ENCODE measurements at places on chromosomes 1 and 21.

DNA sequence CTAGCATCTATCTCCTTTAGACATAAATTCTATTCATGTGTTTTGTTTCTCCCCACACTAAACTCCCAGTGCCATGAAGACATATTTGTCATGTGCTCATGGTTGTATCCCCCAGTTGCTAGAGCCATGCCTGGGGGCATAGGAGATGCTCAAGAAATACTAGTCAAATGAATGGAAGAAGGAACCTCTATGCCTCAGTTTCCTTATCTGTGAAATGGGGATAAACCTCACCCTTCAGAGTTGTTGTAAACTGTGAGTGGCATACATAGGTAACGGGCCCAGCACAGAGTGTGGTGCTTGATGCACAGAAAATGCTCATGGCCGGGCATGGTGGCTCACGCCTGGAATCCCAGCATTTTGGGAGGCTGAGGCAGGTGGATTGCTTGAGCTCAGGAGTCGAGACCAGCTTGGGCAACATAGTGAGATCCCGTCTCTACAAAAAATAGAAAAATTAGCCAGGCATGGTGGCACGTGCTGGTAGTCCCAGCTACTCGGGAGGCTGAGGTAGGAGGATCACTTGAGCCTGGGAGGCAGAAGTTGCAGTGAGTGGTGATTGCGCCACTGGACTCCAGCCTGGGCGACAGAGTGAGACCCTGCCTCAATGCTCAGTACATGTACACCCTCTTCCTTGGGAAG, 8.7 kb downstream of the LDLRAD2 start:
- no peak for DNase-seq

GRCh38 chr1:17538010-17538409, 1.5 kb upstream of the ARHGEF10L start:
- DNase-seq, result no peak

DNA sequence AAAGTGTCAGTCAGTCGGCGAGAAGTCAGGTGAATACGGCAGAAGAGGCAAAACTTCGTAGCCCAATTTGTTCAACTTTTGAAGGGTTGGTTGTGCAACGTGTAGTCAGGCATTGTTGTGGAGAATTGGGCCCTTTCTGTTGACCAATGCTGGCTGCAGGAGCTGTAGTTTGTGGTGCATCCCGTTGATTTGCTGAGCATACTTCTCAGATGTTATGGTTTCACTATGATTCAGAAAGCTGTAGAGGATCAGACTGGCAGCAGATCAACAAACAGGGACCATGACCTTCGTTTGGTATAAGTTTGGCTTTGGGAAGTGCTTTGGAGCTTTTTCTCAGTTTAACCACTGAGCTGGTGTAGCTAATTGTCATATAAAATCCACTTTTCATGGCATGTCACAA, 190.2 kb upstream of the ADAMTS5 start:
- no peak for DNase-seq

GRCh38 chr1:47771751-47772150, 225.4 kb downstream of the TRABD2B start:
- DNase-seq, result no peak

DNA sequence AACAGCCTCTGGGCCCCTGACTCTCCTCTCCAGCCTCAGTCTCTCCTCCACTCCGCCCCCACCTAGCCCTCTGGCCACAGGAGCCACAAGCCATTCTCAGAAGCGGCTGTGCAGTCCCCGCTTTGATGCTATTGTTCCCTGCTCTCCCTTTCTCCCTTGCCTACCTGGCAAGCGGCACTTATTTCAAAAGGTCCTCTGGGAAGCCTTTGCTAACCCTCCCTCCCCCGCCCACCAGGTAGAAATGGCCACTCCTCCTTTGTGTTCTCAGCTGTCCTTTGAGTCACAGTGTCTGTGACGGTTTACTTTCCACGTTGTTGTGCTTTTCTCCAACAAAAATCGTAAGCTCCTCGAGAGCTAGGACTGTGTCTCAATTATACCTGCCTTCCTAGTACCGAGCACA, 338.4 kb upstream of the PROX1 start:
- no peak for DNase-seq

DNA sequence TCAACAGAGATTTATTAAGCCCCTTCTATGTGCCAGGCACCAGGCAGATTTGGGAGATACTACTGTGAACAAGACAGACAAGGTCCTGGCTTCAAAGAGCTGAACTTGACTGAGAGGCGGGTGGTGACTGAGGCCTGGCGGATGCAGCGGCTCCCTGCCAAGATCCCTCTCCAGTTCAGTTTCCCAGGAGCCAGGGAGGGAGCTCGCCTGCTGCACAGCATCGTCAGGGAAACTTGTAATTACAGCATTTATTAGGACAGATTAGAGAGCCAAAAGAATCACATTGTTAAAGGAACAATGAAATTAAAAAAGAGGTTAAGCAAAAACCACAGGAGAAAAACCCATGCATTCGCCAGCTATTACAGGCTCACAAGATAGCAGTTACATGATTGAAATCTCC, 55.3 kb downstream of the ETS2 start:
- DNase-seq, result no peak

GRCh38 chr1:64228167-64228957, 24.9 kb downstream of the UBE2U start:
- DNase-seq, result no peak

GRCh38 chr1:231919886-231920285, 293.3 kb downstream of the DISC1 start:
- no peak for DNase-seq

DNA sequence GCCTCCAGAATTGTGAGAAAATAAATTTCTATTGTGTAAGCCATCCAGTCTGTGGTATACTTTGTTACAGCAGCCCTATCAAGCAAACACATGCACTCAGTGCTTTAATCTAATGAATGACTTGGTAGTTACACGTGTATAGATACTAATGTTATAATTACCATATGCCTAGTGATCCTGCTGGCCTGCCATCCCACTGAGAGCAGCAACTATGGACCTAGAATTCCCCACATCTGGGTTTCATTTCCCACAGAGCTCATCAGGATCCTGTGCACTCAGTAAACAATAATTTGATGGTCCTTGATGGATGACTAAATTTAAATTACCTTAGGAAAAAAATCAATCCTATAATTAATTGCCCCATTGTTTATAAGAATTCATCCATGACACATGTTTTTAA, 86.5 kb upstream of the RGS1 start:
- no peak for DNase-seq

DNA sequence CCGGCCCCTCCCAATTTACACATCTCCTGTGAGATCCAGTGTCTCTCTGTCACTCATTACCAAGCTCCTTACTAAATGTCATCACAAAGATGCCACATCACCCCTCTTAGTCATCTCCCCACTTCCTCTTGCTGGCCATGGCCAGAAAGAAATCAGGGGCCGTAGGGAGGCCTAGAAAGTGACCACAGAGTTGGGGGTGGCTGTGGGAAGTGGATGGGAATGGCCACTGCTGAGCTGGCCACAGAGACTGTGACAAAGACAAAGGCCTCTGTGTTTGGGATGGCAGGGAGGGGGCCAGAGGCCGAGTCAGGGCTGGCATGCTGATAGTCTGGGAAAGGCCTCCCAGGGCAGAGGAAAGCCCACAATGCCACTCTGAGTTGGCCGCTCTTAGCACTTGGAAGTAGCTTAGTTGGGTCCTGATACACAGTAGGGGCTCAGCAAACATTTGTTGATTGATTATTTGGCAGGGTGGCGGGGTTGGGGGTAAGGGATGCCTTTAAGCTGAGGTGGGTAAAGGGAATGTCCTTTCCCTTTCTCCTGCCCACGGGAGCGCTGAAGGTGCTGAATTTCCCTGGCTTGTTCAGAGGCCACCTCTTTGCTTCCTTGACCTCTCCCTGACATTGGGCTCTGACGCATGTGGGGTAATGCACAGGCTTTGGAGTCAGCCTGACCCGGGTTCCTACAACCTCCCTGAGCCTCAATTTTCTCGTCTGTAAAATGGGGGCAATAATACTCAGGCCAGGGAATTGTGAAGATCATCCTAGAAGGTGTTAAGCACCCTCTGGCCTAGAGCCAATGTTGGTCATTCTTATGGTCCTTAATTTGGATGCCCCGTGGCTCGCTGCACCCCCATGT, 13.2 kb downstream of the NAV1 start:
- DNase-seq, result no peak

GRCh38 chr1:119688810-119689209, 22.9 kb upstream of the PHGDH start:
- DNase-seq, result no peak

DNA sequence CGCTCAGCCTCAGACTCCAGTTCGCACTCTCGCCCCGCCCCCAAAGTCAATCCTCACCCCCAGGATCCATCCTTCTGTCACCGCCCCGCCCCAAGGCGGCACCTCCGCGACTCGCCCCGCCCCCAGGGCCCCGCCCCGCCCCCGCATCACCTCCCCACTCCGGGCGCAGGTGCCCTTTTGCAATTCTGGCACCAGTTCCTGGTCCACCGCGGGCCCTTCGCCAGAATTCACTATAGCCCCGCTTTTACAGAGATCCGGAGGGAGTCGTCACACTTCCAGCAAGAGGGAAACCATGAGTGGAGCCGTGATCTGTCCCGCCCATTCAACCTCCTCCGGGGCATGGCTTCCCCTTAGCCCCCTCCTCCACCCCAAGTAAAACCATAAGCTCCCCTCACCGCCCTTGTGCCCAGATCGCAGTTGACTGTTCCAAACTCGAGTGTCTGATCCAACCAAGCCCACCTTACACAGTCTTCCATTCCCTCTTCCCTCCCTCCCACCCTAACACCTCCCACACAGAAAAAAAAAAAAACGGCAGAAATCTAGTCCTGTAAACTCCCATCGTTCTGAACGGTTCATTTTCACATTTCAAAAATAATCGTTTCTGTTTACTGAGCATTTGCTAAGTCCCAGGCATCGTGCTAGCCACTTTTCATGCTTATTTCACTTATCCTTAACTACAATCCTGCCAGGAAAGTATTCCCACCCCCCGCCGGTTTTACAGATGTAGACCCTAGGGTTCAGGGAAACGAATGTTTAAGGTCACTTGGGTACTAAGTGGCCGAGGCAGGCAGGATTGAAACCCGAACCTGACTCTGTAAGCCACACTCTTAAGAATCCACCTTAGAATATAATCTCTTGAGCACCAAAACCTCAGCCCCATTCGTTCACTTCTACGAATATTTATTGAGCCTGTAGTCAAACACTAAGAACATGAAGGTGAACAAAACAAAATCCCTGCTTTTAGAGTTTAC, 1.3 kb upstream of the DNAJC16 start:
- no peak for DNase-seq

- no peak for DNase-seq
These were observed 37.3 kb downstream of the MACO1 start for GRCh38 chr1:25468033-25468432.

DNA sequence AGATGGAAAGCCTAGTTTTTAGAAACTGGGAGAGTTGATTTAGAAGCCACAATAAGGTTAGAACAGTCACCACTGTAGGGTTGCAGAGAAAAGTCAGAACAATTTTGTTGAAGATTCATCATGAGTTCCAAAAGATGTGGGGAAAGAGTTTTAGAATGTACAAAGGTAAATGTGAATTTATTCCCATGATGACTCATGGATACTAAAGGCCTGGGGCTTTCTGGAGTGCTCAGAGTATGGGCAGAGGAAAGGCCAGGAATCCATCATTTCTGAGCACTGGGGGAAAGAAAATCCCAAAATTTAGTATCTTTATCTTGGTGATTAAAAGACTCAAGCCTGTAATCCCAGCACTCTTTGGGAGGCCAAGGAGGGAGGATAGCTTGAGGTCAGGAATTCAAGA, 17.8 kb downstream of the YBX1 start:
- no peak for DNase-seq

- DNase-seq, result no peak
These were observed 82.4 kb upstream of the HOOK1 start for GRCh38 chr1:59732214-59732955.

DNA sequence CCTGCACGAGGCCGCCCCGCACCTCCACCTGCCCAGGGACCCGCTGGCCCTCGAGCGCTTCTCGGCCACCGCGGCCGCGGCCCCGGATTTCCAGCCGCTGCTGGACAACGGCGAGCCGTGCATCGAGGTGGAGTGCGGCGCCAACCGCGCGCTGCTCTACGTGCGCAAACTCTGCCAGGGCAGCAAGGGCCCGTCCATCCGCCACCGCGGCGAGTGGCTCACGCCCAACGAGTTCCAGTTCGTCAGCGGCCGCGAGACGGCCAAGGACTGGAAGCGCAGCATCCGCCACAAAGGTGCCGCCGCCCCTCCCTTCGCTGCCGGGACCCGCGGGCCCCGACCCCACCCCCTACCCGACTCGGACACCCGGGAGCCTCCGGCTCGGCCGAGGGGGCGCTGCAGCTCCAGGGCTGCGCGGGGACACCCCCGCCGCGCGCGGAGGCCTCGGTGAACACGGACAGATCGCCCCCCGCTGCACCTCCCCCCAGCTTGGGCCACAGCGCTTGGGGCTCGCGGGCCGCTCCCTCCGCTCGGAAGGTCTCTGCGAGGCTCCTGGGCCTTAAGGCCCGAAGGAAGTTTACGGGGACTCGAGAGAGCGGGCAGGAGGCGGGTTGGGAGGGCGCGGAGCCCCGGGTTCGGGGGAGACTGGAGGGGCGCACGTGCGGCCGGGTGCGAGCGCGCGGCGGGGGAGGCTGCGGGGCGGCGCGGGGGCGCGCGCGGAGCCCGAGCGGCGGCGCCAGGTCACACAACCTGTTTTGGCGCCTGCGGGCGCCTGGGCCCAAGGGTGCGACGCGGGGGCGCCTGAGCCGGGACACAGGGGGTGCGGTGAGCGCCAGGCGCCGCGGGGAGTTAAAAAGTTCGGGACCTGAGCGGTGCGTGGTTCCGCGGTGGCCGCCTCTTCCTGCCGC, 1.2 kb downstream of the SAMD11 start:
- DNase-seq, result no peak

DNA sequence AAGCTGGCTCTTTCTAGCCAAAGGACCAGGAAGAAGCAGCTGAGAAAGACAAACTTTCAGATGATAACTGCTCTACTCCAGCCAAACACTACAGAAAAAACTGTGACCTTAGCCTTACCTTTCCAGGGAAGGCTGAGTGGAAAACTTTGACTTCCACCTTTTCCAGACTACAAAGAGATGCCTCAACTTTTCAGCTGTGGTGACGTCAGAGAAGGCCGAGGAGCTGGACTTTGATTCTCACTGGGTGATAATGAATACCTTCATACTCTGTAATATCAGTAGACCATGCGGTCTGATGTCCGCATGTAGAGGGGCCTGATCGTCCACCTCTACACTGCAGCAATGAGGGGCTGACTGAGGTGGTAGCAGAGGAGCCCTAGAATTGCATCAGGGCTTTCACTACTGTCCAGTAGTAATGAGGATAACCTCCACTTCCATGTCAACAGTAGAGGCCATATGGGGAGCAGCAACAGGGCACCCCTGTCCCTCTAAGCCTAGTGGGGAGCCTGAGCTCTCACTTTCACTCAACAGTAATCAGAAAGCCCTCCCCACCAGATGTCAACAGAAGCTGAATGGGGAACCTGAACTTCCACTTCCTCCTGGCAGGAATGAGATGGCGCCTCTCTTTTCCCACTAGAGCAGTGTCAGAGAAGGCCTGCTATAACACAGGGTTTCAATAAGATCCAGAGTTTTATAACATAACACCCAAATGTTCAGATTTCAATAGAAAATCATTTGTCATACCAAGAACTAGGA, 28.4 kb upstream of the PADI1 start:
- DNase-seq, result no peak

Data from activated CD4-positive, alpha-beta T cell treated with anti-CD3 and anti-CD28 coated beads, Interleukin-2, amount 50 U/mL, for 24 hours (primary cell).